Cardiac septum (tissue), 1 donor: ENCODE measurements at places on chromosomes 2 and 18. TPM values are rescaled to one million over a fixed set of nuclear protein-coding genes. Genes with fewer than 3 reads are reported as not detected.

RESP18 gene
- total RNA-seq: not detected

LIMS1 gene
- total RNA-seq: 121 TPM

FSHR gene
- total RNA-seq: not detected

ADCYAP1 gene
- total RNA-seq: 0.22 TPM

DNA sequence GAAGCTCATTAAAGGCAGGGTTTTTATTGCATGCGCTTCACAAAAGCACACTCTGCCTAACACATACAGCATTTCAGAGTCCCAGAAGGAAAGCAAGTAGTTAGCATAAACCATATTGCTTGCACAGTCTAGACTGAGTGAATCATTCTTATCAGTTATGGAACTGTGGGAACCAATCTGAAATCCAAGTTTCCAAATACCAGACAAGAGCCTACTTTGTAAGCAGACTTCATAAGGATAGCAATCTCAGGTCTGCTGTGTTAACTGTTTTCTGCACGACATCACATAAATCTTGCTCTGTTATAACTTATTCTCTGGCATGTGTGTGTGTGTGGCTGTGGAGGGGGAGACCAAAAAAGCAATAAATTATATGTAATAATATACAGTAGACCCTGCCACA lies 608.1 kb upstream of the REG3G start:
- no peak for DNase-seq

- no peak for DNase-seq
Measured at GRCh38 chr18:36481201-36481657, 183.7 kb downstream of the FHOD3 start.

DNA sequence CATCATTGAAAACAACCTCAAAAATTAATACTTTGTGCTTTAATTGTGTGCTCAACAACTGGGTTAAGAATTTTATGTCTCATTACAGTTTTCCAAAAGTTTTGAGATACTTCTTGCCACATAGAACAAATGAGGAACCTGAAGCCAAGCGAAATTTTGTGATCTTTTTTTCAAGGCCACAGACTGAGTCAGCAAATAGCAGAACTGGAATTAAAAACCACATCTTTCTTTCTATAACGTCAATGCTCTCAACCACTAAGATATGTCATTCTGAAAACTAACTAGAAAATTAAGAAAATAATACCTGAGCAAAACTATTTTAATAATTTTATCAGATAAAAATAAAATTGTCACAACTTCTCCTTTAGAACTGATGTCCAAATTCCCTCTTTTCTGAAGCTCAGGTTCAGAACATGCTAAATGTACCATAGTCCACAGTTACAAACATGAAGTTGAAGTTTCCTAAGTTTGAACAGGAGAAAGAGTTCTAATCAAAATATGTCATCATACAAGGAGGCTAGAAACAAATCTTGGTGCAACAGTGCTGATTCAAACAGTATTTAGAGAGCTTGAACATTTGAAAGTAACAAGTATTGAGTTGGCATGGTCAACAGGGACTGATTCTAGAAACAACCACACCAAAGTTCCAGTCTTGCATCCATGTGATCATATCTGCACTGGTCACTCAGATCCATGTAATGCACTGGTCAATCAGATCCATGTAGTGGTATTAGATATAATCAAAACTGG lies 27.6 kb upstream of the CALCRL start:
- no peak for DNase-seq

GRCh38 chr2:219279916-219280516 lies 850 bp downstream of the DNAJB2 start:
- DNase-seq: no peak

DNA sequence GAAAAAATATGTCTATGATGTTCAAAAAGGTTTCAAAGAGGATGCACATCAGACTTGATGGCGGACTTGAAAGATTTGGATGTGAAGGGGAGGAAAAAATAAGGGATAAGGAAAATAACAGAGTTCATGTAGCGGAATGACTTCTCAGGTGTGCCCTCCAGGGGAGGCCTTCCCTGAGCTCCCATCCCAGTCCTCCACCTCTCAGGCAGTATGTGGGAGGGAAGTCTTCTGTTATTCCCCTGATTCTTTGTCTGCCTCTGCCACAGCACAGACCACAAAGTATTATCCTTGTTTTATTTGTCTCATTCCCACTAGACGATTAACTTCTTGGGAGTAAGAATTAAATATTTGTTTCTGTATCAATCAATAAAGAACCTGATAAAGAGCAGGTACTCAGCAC lies 17.7 kb downstream of the COL5A2 start:
- DNase-seq: no peak

GRCh38 chr2:15334644-15335326 lies 226.3 kb downstream of the NBAS start:
- DNase-seq: no peak

DNA sequence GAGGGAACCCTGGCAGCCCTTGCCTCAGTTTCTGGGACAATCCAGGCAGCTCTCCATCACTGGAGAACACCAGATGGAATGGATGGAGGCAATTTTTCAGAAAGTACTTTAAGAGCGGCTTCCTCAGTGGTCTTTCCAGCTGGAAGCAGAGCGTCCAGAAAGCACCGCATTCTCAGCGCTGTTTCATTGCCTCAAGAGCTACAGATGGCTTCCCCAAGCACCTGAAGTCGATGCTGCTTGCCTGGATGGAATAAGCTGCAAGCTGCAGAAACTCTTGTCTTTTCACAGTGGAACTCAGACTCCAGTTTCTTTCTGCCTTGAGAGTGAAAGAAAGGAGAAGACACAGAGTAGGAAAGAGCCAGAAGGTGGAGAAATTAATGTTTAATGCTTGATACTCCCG lies 766.9 kb downstream of the TDRD15 start:
- no peak for DNase-seq

- no peak for DNase-seq
Measured at GRCh38 chr2:101571951-101572350, 97.0 kb upstream of the RFX8 start.

DNA sequence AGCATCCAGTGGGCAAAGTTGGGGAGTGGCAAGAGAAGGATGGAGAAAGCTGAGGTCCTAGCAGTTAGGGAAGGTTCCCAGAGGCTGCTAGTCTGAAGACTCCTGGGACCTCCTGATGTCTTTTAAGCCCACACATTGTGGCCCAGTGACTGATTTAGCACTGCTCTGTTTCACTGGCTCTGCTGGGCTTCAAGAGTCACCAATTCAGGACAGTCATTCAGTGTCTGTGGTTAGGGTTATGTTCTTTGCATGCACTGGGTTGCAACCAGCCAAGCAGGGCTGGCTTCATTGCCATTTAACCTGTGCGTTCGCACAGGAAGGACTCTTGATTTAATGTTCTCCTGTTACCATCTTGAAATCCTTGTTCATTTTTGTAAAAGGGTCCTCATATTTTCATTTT lies 199.2 kb downstream of the ICOS start:
- no peak for DNase-seq

GRCh38 chr2:31996571-31997150 lies 14.1 kb downstream of the MEMO1 start:
- no peak for DNase-seq

- no peak for DNase-seq
Measured at GRCh38 chr18:805755-806110, 6.3 kb downstream of the YES1 start.

- no peak for DNase-seq
Measured at GRCh38 chr18:78213361-78213994, 766.1 kb upstream of the SALL3 start.

GRCh38 chr18:51514128-51514527 lies 316.6 kb upstream of the MEX3C start:
- no peak for DNase-seq

DNA sequence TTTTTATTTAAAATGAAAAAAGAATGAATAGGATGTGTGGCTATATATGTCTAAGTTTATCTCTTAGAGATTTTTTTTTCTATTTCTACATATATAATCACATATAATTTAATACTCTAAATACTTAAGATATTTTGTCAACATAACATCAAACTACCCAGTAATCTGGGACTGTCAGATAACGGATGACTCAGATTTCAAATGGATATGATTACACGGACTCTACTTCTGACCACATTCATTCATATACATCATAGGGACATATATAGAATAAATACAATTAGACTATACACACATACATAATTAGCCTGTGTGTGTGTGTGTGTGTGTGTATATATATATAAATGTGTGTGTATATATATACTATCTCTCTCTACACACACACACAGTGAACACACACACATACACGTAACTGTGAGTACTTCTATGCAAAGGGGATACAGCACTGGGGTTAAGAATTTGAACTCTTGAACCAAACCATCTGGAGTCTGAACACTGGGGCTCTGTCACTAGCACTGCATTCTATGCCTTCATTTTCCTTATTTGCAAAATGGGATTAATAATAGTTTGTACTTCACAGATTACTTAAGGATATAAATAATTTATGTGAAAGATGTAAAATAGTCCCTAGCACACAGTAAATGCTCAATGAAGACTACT lies 59.5 kb downstream of the CHN1 start:
- no peak for DNase-seq

GRCh38 chr18:3449512-3450011 lies 410 bp upstream of the TGIF1 start:
- DNase-seq: no peak
